Immature natural killer cell (primary cell): ENCODE measurements at places on chromosomes 6 and 20.

GRCh38 chr6:47234266-47234933 is 75.3 kb downstream of the TNFRSF21 start:
- DNase-seq: no peak

DNA sequence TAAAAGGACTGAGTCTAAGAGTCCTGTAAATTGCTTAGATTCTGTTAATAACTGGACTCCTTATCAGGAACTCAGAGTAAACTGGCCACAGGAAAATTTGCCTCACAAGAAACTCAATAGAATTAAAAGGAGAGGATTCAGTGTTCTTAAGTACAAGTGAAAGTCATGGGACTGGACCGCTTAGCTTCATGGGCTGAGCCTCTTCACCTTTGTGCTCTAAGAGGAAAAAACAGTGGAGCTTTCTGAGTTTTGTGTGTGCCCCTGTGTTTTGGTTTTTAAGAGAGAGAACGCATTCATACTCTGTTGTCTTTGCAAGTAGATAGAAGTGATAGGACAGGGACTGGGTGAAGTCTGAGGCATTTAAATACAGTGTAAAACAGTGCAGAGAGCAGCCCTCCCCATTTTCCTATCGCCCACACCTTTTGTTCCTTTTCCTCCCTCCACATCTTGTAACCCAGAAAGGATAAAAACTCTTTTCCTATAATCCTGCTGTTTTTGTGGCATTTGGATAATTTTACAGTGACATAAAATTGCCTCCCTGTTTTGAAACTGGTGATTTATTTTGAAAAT is 49.6 kb downstream of the FOXO3 start:
- DNase-seq: no peak

DNA sequence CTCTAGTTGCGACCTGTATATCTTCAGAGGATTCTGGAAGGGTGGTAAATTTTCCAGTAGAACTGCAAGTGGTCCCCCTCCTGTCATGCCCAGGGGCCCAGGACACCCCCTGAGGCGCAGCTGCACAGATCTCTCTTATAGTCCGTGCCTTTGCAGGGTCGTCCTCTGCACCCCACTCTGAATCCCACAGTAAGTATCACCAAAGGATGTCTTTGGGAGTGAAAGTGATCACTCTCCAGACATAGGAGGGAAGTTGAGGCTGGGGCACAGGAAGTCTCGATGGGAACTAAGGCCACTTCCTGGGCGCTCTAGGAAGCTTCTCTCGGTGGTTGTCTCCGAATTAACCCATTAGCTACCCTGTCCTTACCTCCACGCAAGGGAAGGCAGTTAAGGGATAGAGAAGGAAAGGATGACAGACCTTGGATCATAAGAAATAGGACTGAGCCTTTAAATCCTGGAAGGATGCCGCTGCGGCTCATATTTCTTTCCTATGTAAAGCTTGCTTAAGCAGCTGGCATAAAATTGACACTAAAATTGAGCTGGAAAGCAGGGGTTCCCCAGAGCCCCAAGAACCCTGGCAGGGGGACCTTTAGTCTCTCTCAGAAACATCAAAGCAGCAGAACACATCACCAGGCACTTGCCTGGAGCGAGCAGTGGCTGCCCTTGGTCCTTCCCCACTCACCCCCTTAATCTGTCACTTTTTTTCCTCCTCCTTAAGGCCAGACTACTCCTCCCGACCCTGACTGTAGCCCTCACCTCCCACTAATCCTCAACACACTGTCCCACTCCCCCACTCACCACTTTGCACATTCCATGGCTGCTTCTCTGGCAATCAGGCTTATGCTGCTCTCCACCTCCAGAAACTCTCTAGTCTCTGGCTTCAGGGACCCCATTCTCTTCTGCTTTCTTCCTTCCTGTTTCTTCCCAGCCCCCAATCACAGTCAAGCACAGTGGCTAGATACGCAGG is at the start of gene ZKSCAN4:
ZKSCAN4 (minus strand) TSS at position 261 of the 967 bp plus-strand sequence. CDS start 289 bp downstream, outside the sequence.
- peak; percentile 74 for DNase-seq

DNA sequence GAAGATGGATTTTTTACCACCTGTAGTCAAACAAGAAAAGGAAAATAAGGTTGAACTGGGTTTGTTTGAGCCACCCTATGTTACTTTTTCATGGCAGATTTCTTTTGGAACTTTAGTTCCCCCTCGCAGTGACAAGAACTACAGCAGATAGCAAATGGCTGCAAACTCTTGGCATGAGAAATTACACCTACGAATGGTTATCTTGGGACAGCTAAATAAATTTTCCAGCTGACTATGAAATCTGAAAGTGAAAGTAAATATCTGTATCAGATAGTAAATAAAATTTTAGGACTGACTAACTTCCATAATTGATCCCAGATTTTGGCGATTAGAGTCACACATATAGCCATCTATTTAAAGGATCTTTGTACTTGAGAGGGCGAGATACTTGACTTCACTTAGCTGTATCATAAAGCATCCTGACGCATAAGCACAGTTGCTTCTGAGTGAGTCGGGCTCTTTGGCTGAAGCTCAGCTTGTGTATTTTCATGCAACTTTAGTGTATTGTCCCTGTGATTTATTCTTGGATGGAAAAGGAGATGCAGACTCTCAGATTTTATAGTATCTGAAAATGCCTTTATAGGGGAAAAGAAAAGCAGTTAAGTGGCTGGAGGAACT is 125.3 kb upstream of the B3GAT2 start:
- DNase-seq: no peak

DNA sequence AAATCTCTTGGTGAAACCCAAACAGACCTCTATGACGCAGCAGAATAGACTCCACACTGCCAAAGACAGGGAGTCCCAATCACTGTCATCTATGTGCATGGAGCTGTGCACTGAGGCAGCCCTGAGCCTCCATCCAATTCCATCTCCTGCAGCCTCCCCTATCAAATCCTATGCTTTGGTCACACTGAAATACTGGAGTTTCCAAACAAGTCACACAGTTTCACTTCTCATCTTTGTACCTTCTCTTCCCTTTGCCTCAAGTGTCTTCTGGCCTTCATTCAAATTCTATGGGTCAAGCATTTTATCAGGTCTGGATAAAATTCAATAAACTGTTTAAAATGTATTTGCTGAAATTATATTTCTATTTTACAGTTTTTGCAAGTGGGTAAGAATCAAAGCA is 38.5 kb downstream of the FBXL4 start:
- no peak for DNase-seq

GRCh38 chr20:43744966-43745730 is 18.3 kb upstream of the GTSF1L start:
- no peak for DNase-seq

GRCh38 chr20:54184071-54184470 is 10.3 kb upstream of the CYP24A1 start:
- no peak for DNase-seq

DNA sequence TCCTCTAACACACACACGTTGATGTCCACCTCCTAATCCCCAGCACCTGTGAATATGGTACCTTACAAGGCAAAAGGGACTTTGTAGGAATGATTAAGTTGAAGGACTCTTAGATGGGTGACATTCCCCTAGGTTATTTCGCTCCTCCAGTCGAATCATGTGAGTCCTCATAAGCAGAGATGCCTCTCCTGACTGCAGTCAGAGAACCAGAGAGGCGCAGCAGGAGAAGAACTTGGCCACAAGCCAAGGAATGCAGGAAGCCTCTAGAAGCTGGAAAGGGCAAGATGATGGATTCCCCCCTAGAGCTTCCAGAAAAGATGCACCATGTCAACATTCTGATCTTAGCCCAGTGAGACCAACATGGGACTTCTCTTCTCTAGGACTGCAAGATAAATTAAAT is 133.1 kb upstream of the PTPRT start:
- no peak for DNase-seq

- no peak for DNase-seq
Measured at GRCh38 chr6:56718236-56718635, 75.5 kb upstream of the DST start.

- no peak for DNase-seq
Measured at GRCh38 chr20:49692941-49693340, 20.7 kb downstream of the B4GALT5 start.

GRCh38 chr20:20603339-20603990 is 109.0 kb downstream of the RALGAPA2 start:
- peak; percentile 82 for DNase-seq

DNA sequence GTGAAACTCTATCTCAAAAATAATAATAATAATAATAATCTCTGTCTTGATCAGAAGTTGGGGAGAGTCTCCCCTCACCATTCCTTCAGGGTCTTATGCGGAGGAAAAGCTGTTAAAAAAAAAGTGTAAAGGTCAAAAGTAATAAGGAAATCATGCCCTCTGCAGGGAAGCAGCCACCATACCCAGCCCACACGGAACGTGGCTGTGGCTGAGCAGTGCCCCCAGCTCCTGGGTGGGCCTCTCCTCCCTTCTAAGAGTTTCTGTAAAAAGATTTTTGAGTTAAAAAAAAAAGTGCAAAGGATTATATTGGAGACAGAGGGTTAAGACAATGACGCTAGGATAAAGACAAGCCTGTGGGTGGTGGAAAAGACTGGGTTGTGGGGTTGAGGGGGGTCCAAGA is 29.3 kb upstream of the ITCH start:
- no peak for DNase-seq

- peak; percentile 22 for DNase-seq
Measured at GRCh38 chr6:163414946-163415619, 565 bp downstream of the QKI start.

- no peak for DNase-seq
Measured at GRCh38 chr6:116206231-116206903, 47.5 kb downstream of the TSPYL4 start.

DNA sequence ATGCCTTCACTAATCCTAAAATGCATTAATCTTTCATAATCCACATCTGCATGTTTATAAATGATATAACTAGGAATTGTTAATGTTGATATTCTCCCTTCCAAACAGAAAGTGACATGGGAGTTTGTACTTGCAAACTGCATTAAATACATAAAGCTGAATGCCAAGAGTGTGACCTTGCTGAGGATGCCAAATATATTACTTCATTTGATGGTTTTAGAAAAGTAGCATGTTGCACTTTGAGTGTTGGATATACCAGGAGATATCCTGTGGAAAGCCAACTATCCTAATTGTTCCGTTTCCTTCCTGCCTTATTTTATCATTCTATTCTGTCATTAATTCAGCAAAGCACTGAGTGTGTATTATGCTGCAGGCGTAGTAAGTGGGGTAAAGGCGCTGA is 229.8 kb downstream of the TMEM242 start:
- DNase-seq: no peak

DNA sequence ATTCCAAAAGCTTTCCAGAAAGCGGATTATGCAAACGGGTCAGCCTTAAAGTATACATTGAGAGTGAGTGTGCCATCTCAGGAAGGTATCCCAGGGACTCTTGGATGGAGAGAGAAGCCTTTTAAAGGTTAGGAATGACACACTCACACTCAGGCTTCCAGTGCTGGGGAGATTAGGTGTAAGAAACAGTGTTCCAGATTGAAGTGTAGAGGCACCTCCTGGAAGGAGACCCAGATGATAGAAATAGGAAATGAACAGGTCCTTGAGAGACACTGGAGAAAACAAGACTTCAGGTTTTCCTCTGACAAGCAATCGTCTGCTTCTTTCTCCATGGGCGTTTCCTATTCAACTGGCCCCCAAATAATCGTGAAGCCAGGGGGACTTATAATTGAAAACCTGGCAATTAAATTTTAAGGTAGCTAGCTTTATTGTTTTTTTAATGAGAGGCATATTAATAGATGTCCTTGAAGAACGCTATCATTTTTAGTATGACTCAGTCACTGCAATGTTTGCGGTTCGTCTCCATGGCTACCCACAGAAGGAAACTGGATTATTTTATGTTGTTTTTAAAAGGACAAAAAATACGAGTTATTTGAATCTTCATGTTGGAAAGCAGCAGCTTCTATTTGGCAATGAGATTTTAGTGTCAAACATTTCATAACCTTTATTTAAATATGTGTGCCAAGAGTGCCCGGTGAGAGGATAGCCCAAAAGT is 85.3 kb downstream of the TRMT6 start:
- no peak for DNase-seq

GRCh38 chr20:3874194-3874844 is 14.9 kb upstream of the PANK2 start:
- no peak for DNase-seq

- no peak for DNase-seq
Measured at GRCh38 chr6:151349651-151350270, 41.6 kb downstream of the ZBTB2 start.

GRCh38 chr6:53887316-53887715 is 92.5 kb downstream of the LRRC1 start:
- DNase-seq: no peak

DNA sequence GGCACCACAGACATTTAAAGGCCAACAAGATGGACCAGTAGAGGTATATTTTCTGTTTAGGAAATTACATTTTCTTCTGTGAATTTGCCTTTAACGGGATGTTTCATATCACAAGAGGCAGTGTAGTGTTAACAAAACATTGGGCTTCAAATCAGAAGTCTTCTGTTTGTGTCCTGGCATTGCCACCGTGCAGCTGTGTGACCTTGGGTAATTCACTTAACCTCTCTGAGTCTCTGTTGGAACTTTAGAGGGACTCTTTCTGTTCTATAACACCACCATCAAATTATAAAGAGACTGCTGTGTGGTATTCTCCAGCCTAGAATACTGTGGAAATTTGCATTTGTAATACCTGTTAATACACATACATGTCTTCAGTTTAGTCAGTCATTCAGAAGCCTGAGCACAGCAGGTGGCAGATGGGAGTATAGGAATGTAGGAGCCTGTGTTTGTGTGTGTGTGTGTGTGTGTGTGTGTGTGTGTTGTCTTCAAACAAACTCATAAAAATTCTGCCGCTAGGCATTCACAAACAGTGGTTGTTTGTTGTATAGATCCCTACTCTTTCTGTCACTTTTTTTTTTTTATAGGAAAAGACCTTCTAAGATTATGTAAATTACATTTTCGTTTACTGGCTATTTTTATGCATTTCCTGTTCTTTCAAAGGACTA is 22.6 kb downstream of the UST start:
- no peak for DNase-seq

GRCh38 chr6:70241031-70241430 is 61.9 kb downstream of the COL9A1 start:
- DNase-seq: no peak

DNA sequence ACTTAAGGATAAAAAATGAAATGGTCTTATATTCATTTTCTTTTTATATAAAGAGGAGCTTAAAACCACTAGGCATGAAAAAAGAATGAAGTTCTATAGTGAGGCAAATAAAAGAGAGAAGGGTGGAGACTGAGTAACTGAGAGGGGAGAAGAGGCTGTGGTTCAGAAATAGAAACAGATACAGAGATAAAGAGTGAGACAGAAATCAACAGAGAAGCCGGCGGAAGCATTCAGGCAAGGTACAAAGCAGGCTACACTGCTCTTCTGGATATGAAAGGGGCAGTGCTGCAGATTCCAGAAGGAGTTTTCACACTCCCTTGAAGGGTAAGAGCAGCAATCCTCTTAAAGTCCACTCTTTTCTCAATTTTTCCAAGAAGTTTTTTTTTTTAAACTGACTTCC is 29.9 kb downstream of the NFATC2 start:
- DNase-seq: no peak

DNA sequence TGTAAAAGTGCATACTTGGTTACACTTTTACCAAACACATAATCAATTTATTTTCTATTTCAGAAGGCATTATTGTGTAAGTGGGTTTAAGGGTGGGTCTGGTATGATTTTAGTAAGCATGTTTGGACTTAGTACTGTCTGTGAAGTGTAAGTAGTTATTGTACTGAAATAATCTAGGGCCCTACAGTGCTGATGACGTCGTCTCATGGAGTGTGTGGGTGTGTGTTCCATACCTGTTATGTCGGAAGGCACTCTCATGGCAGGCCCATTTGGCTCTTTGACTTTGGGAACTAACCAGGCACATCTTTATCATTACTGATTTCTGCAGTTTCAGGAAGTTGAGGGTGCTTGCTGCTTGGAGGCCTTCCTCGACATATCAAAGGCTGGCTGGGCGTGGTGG is 155.1 kb downstream of the SASH1 start:
- DNase-seq: no peak
